SJSA1 (cell line): ENCODE measurements at places on chromosomes 3 and 15.
A peak's percentile ranks its signal among the peaks of the same experiment; 100 is the strongest.

DNA sequence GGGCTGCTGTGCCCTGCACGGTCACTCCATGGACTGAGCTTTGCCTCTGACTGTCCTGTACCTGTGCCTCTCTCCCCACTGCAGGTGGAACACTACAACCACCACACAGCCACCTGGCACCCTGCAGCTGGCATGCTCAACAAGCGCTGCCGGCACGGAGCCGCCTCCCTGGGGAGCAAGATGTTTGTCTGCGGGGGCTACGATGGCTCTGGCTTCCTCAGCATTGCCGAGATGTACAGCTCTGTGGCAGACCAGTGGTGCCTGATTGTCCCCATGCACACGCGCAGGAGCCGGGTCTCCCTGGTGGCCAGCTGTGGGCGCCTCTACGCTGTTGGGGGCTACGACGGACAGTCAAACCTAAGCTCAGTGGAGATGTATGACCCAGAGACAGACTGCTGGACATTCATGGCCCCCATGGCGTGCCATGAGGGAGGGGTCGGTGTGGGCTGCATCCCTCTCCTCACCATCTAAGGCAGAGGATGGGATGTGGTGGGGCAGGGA is 37.3 kb upstream of the PTPN23 start:
- H3K27me3 ChIP-seq, result no peaks in the 10 kb centered on the region
- H3K27ac ChIP-seq, result no peak overlapping the region
- H3K36me3 ChIP-seq, result peaks cover 21% of the 10 kb centered on the region
- no peak for DNase-seq
- no peak overlapping the region for H3K4me3 ChIP-seq
- H3K4me1 ChIP-seq, result no peaks in the 10 kb centered on the region

GRCh38 chr15:53837263-53837662 is 77.8 kb upstream of the WDR72 start:
- peaks cover 9% of the 10 kb centered on the region; the same call in 1 of the 2 replicates for H3K4me1 ChIP-seq
- H3K27me3 ChIP-seq, result no peaks in the 10 kb centered on the region
- DNase-seq, result no peak
- H3K27ac ChIP-seq, result no peak overlapping the region
- H3K4me3 ChIP-seq, result no peak overlapping the region
- no peaks in the 10 kb centered on the region for H3K36me3 ChIP-seq

DNA sequence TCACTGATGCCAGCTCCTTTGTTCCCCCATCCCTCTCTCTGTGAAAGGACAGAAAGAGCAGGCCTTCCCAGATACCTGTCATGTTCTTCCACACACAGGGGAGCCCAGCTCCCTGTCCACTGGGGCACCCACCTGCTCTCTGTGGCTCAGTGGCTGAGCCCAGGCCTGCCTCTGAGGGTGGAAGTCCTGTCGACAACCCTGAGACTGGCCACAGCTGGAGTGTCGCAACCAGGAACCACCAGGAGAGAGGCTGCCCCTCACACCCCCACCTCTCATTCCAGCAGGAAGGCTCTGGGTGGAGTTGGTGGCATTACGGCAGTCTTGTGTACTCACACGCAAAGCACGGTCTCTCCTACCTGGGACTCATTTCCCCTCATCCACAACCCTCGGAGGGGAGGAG is 66.3 kb downstream of the MEGF11 start:
- no peaks in the 10 kb centered on the region for H3K36me3 ChIP-seq
- H3K27me3 ChIP-seq, result peaks cover 32% of the 10 kb centered on the region
- no peak overlapping the region for H3K4me3 ChIP-seq
- no peak for DNase-seq
- H3K27ac ChIP-seq, result no peak overlapping the region

DNA sequence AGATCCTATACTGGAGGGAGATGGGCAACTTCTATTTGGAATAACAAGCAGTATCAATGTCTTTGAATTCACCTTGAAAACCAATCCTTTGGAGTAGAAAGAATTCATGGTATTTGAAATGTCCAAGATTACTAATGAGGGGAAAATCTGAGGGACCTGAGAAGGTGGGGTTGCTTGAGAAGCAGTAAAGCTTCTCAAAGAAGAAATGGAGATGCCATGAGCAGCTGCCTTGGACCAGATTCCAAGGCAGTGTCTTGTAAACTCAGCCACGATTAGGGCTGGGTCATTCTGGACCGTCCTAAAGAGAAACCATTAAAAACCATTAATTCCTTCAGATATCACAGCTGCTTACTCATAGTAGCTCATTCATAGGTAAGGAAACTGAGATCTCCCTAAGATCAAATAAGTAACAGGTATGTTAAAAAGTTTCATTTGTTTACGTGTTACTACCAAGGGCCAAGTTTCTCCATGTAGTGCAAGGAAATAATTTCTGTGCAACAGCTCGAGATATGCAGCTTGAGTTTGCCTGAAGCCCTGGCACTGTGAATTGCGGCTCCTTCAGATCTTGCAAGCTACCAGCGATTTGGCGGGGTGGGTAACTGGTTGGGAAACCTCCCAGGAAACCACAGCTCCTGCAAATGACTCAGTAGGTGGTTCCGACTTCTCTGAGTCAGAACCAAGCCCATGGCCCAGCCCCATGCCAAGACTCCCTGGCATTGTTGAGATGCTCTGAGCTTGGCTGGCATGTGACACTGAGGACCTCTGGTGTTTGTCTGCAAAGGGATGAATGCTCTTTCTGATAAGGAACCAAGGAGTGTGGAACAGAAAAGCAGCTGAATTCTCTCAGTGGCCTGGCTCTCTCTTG is 296.8 kb downstream of the RORA start:
- no peaks in the 10 kb centered on the region; the same call in 1 of the 2 replicates for H3K27me3 ChIP-seq
- H3K4me3 ChIP-seq, result no peak overlapping the region
- no peak for DNase-seq
- H3K4me1 ChIP-seq, result no peaks in the 10 kb centered on the region
- no peak overlapping the region for H3K27ac ChIP-seq

GRCh38 chr15:79896131-79896633 is 632 bp downstream of the MTHFS start:
- peak overlapping the region; percentile 88 for H3K27ac ChIP-seq
- H3K36me3 ChIP-seq, result peaks cover 5% of the 10 kb centered on the region; the same call in 1 of the 2 replicates
- H3K4me3 ChIP-seq, result peak overlapping the region; percentile 93
- H3K4me1 ChIP-seq, result peaks cover 13% of the 10 kb centered on the region
- H3K27me3 ChIP-seq, result no peaks in the 10 kb centered on the region
- DNase-seq, result no peak

DNA sequence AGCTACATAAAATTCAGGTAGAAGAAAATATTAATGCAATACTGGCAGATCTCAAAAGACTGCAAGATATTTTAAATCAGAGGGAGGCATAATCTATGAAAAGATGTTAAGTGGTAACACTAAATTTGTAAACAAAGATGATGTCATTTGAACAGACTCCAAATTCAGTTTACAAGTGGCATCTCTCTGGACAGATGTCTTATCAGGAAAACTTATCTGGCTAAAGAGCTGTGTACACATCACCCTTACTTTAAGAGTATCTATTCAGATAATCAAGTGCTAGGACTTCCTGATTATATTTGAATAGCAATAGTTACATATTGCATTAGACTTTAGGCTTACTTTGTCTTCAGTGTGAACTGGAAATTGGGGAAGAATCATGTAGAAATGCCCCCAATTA is 231.5 kb downstream of the WDR72 start:
- no peak overlapping the region for H3K4me3 ChIP-seq
- H3K36me3 ChIP-seq, result no peaks in the 10 kb centered on the region
- H3K27me3 ChIP-seq, result no peaks in the 10 kb centered on the region
- no peaks in the 10 kb centered on the region for H3K4me1 ChIP-seq

GRCh38 chr3:59290358-59290757 is 240.5 kb upstream of the CFAP20DC start:
- no peak for DNase-seq
- H3K36me3 ChIP-seq, result no peaks in the 10 kb centered on the region
- no peaks in the 10 kb centered on the region for H3K27me3 ChIP-seq
- peaks cover 10% of the 10 kb centered on the region for H3K4me1 ChIP-seq
- H3K27ac ChIP-seq, result no peak overlapping the region
- no peak overlapping the region for H3K4me3 ChIP-seq

DNA sequence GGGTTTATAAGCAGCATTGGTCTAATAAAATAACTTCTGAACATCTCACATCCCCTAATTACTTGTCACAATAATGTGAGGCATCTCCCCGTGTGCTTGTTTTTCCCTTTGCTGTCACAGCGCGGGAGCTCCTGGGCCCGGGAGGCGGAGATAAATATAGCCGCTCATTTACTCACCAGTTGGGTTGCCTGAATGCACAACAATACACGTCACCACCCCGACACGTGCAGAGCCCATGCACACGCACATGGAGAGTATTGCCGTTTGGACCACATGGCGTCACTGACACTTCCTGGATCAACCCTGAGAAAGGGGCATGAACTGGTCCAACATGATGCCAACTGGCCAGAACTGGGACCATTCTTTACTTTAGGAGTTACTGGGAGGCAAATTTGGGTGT is 76.2 kb downstream of the MRPL46 start:
- H3K4me1 ChIP-seq, result peaks cover 3% of the 10 kb centered on the region; the same call in 1 of the 2 replicates
- H3K27me3 ChIP-seq, result no peaks in the 10 kb centered on the region
- no peak overlapping the region for H3K4me3 ChIP-seq
- DNase-seq, result no peak
